H1 (cell line): ENCODE measurements at places on chromosomes 2 and 18.

GRCh38 chr18:11906176-11906575 lies 1.9 kb downstream of the MPPE1 start:
- no peak for DNase-seq

- DNase-seq, result no peak
Observed at GRCh38 chr18:62576271-62576670, 53.4 kb downstream of the ZCCHC2 start.

DNA sequence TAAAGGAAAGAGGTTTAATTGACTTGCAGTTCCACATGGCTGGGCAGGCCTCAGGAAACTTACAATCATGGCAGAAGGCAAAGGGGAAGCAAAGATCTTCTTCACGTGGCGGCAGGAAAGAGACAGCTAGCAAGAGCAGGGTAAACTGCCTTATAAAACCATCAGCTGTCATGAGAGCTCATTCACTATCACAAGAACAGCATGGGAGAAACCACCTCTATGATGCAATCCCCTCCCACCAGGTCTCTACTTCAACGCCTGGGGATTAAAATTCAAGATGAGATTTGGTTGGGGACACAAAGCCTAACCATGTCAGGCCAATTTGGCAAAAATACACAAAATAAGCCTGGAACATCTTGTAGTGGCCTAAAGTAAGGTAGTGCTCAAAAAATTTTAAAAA lies 152.6 kb downstream of the COL6A3 start:
- DNase-seq, result no peak

- no peak for DNase-seq
Observed at GRCh38 chr2:28444956-28445355, 50.9 kb upstream of the PLB1 start.

DNA sequence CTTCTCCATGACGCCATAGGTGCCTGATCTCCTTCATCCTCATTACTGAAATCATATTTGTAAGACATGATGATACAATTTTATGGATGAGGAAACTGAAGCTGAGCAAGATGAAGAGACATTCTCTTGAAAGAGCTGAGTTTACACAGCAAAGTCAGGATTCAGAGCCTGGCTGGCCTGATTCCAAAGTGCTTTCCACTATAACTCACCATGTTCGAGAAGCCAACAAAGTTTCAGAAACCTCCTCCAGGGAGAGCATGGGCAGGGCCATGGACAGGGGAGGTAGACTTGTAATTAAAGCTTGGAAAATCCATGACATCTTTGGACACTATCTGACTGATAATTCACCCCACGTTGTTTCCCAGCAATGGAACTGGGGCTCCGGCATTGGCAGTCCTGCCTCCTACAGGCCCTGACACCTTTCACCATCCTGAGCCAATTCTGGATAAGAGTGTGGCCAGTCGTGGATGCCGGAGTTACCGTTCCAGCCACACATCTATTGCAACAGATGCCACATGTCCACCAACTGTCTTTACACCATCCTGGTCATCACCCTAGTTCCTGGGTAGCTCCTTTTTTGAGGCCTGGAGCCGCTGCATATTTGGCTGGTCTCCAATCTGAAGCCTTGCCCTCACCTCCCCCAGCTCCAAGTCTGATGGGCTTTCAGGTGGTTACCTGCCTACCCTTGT lies 85.0 kb upstream of the PPP1CB start:
- no peak for DNase-seq

- DNase-seq, result no peak
Observed at GRCh38 chr2:36449213-36449612, 93.6 kb downstream of the CRIM1 start.
